ENCODE measurements at places on chromosomes 16 and 17.
A peak's percentile ranks its signal among the peaks of the same experiment; 100 is the strongest.

DNA sequence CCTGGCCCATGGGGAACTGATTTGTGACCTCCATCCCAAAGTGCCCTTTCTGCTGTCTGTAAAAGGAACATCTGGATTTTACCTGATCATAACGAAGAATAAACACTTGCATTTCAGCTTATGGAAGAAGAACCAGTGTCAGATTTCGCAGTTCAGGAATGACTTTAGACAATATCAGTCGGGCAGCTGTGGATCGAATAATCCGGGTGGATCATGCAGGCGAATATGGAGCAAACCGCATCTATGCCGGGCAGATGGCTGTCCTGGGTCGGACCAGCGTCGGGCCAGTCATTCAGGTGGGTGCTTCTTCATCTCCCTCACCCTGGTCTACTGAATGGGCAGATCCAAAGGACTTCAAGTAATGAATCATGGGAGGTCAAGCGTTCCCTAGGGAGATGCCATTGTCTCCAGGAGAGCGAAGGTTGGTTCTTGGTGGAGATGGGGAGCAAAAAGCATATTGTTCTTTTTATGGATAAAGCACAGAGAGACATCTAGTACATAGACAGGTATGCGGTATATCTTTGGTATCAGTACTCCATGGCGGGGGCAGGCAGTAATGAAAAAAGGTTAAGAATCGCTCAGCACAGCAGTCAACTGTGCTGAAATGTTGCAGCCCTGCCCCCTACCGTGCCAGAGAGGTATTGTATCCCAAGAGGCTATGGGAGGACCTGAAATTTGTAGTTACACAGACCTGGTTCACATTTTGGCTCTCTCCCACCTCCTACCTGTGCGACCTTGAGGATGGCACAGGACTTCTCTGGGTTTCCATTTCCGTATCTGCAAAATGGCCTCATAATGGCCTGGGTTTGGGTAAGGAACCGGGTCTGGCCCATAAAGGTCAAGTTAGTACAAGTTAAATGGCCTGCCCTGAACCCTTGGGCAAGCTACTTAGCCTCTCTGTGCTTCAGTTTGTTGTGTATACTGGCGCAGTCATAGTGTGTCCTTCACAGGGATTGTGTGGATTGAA lies 4.7 kb downstream of the COQ7 start:
- DNase-seq, result peak; percentile 21

DNA sequence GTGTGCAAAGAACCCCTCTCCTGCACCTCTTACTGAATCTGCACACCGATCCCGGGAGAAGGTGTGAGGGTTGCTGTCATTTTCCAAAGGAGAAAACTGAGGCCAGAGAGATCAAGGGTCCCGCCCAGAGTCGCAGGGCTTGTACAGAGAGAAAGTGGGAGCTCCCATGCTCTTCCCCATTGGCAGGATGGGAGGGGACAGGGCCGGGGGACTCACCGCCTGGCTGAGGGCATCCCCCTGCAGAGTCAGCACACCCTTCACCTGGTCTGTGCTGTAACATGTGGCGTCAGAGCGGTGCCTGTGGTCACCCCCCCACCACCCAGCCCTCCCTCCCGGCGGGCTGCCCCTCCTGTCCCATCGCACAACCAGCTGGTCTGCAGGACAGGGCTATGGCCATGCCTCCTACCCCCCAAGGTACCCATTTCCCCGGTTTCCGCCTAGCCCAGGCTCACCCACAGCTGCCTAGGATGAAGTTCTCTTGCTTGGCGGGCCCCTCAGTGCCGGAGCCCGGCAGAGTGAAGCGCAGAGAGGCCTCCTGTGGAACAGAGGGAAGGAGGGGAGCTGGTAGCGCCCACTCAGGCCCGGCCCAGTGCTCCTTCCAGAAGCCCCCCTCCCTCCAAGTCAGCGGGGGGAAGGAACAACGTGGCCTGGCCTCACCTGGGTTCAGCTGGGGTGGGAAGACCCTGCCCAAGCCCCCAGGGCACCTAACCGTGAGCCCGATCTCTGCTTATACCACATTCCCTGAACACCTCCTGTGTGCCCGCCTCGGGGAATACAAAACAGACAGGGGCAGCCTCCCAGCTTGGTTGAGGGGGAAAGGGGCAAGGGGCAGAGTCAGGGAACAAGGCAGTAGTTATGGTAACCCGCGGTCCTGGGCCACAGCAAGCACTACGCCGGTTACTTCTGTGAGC lies 1.1 kb downstream of the ROGDI start:
- DNase-seq, result no peak

DNA sequence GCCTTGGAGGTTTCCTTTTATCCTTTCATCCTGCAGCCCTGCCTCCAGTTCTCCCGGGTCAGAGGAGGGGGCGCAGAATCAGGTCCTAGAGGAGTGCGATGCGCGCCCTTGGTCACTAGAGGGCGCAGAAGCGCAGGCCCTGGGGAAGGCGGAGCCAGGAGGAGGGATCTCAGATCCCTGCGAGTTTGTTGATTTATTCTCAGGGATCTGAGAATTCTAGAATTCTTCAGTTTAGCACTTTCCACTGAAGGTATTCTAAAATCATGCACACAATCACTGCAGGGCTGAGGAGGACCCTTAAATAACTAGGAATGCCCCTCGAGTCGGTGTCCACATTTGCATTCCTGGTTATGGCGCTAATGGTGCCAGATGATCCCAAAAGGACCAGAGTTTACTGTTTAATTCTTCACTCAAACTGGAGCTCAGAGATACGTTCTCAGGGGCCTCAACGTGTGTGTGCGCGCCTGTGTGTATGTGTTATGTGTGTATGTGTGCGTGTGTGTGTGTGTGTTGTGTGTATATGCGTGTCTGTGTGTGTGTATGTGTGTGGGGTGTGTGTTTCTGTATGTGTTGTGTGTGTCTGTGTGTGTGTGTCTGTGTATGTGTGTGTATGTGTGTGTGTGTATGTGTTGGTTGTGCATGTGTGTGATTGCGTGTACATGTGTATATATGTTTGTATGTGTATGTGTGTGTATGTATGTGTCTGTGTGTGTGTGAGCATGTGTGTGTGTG lies 6.9 kb upstream of the ELAC2 start:
- peak; percentile 59 for DNase-seq

DNA sequence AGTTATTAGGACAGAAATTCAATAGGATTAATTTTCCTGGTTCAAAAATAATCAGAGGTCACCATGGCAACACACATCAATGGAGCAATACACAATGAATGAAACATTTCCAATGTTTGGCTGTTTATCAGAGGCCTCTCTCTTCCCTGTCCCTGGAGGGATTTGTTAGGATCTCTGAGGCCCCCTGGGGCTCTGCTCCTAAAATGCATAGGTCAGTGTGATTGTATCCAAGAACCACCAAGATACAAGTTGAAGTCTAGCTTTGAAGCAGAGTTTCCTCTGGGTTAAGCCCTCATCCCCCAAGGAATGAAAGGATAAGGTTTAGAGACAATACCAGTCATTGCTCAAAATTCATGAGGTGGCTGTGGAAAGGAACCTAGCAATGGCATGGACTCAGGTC lies 561.2 kb upstream of the C16orf82 start:
- no peak for DNase-seq

GRCh38 chr16:81265658-81266451 lies 27.4 kb downstream of the BCO1 start:
- no peak for DNase-seq

DNA sequence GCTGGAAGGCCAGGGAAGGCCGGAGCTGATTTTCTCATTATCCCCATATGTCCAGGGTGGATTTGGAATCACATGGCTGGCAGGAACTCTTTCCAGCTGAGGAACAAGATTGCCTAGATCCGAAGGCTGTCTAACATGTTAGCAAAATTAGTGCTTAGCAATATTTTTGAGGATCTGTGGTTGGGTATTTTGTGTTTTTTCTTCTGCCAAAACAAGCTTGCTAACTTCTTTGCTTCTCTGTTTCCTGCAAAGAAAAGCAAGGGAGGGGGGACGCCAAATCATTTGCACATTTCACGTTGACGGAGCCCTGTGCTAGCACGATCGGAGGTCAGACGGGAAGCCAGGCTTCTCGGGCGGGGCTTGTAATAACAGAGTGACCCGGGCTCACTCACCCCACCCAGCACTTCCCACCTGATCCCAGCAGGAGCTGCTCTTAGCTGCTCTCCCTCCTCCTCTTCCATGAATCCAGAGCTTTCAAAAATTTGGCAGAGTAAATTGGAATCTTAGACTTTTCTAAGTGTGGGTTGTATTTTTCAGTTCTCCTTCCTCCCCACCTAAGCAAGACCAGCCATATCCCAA lies 33.3 kb upstream of the FOXF1 start:
- DNase-seq, result no peak

DNA sequence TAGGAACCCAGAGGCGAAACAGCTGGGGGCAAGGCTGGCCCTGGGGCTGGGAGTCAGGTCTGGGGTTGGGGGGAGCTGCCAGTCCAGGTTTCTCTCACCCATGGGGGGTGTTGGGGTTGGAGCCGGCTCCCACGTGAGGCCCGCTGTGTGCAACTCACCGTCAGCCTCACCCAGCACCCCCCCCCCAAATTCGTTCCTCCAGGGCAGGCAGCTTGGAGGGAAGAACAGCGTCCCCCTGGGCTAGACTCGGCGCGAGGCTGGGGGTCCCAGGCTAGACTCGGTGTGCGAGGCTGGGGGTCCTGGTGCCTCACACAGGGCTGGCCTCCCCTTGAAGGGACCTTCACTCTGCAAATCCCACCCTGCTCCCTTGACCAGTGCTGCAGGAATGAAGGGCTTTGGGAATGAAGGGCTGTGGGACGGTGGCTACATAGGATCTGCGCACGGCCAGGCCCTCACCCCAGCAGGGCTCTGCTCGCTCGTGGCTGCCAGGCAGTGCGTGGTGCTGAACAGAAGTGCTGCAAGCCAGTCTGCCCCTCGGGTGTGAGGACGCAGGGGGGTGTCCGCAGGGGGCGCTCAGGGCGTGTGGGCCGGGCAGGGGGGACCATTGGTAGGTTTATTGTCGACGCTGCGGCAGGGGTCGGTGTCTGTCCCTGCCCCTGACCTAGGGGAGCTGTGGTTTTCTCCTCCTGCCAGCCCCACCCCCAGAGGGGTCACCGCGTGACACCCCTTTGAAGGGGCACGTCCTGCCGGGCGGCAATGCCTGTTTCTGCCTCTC lies 74.7 kb downstream of the KLHDC4 start:
- DNase-seq, result no peak

GRCh38 chr17:45129426-45129939 lies 2.8 kb downstream of the PLCD3 start:
- DNase-seq, result no peak

DNA sequence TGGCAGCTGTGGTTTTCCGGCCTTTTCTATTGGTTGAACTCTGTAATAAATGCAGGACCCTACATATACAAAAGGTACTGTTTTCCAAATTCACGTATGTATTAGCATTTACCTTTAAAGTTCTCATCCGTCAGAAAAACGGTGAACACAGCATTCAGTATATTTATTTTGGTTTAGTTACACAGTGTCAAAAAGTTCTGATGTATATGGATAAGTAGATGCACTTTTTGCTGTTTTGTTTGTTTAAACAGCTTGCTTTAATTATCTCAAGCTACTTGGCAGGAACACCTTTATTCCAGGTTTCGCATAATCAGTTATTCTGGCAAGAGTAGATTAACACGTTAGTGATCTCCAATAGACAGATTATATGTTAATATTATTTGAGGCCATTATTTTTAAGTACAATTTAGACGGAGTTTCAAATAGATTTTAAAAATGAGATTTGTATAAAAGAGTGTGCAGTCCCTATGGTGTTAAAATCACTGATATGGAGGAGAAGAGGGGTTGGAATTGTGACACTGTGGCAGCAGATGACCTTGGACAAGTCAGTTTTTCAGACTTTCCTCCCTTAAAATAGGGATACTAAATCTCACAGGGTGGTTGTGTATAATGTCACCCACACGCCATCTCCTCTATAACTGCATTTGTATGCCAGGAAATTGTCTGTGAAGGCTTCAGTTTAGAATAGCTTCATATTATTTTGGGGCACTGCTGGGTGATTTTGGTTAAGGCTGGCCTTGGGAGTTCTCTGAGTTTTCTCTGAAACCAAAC lies 2.1 kb downstream of the HERPUD1 start:
- no peak for DNase-seq

DNA sequence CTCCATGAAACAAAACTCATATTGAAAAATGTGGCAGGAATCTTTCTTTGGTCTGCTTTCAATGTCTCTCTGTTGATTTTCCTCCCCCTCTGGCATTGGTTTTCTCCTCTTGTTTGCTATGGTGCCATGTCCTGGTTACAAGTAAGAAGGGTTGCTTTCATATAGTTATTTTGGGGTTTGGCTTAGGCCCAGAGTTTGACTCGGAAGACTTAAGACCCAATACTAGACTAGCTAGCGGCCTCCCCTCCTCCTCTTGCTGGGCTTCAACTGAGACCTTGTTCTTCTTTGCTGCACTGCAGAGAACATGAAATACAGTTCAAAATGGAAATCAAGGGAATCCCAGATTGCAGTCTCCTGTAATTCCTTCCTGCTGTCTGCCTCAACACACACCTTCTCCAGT lies 30.0 kb upstream of the CLEC18A start:
- no peak for DNase-seq

DNA sequence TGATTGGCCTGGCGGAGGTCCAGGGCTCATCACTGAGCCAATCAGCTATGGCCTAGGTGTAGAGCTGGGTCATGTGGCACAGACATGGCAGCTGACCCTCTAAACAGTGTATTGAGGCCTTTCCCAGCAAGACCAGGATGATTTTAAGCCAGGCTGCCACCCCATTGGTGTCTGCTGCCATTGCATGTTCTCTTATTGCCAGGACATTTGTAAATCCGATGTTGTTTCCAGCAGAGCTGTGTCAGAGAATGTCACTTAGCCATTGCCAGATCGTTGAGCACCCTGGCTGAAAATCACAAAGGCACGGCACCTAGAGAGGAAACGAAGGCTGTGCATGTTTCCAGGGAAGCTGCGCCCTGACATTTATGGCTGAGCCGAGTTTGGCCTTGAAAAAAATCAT lies 33.4 kb downstream of the RBFOX1 start:
- DNase-seq, result no peak

- peak; percentile 11 for DNase-seq
Observed at GRCh38 chr17:9021992-9022572, 772 bp downstream of the NTN1 start.

- DNase-seq, result no peak
Observed at GRCh38 chr17:56908001-56908542, 5.8 kb downstream of the TRIM25 start.

GRCh38 chr17:40448213-40448638 lies 5.0 kb downstream of the IGFBP4 start:
- DNase-seq, result no peak

DNA sequence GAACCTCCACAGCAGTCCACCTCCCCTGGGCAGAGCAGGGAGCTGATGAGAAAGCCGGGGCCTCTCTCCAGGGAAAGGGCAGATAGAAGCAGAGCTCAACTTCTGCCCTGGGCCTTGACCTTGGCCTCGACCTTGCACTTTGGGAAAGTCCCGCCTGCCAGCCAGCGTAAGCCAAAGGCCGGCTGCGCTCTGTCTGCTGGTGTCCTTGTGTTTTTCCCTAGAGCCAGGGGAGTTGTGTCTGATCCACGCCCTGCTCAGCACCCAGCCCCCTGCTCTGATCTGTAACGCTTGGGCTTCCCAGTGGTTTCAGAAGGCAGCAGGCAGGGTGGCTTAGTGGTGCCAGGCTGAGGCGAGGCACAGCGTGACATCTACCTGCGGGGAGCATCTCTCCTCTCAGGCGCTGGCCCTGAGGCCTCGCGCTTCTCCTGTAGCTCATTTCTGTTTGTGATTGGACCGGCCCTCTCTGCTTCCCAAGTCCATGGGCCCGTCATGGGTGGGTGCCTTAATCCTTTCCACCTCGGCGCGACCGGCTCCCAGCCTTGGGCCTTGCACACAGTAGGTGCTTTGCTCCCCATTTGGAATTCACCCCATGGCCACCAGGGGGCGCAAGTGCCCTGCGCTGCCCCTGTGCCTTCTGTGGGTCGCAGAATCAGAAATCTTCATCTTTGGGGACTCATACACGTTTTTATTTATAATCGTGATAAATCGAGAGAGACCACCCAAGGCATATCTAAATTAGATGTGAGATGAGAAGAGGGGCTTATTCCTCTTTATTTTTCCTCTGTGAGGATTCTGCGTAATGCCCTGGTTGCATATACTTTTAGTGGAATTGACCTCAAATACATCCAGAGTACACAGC lies 24.2 kb downstream of the SGSH start:
- DNase-seq, result no peak

All from NCI-H345 (cell line).